ENCODE measurements at places on chromosomes 2 and 18. TPM values are rescaled to one million over a fixed set of nuclear protein-coding genes. Genes with fewer than 3 reads are reported as not detected.

Gene TWIST2
- total RNA-seq = 66.4 TPM

Gene TPO
- not detected for total RNA-seq

Gene GCG
- total RNA-seq = not detected

Gene RGPD3
- total RNA-seq = 0.22 TPM

Gene NCKAP5
- total RNA-seq = 21.6 TPM

Gene SCYGR2
- total RNA-seq = not detected

Gene CYP27A1
- total RNA-seq = 4.7 TPM
